Inflammatory macrophage treated with lipopolysaccharide for 1 hour (primary cell): ENCODE measurements at places on chromosomes 13 and 19.

GRCh38 chr13:76929320-76929719, 19.0 kb upstream of the ACOD1 start:
- no peak for DNase-seq

DNA sequence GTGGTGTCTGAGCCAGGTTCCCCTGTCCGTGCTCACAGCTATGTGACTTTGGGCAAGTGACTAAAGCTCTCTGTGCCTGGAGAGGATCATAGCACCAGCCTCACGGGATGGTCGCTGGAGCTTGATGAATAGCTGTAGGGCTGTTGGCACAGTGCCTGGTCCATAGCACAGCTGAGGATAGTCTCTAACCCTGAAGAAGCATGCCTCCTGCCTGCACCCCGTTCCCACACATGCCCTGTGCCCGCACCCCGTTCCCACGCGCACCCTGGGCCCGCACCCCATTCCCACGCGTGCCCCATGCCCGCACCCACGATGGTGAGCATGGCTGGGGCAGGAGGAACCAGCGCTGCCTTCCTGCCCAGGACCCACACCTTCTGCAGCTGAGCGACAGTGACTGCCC, 63.7 kb upstream of the F7 start:
- no peak for DNase-seq

- no peak for DNase-seq
Observed at GRCh38 chr13:86601351-86601750, 802.1 kb upstream of the SLITRK6 start.

DNA sequence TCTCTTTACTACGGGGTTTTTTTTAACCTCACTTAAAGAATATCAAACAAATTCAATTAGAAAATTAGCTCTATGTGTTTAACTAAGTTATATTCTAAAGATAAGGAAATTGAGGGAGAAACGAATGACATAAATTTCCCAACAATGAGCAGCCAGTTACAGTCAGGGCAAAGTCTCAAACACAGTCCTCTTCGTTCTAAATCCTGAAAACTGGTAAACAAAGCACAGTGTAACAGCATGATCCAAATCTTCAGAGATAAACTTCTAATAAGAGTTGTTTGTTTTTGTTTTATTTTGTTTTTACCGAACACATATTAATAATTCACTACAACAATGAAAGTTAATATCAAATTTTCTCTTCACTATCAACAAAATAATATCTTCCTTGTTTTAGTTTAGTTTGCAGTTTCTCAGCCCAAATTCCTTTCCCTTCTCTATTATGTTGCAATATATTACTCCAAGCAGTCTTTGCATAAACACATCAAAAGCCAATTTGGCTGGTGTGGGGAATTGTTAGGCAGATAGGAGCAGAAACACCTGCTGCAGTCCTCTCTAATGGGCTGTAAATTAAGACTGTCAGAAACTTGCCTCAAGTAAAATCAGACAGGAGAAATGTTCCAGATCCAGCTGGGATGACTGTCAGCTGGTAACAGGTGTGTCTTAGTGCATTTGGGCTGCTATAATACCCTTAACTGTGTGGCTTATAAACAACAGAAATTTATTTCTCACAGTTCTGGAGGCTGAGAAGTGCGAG, 106.5 kb upstream of the SGCG start:
- DNase-seq, result no peak

GRCh38 chr19:52896431-52897137, 851 bp downstream of the ZNF320 start:
- peak; percentile 12 for DNase-seq

GRCh38 chr13:75934889-75935288, 298.8 kb downstream of the LMO7 start:
- DNase-seq, result no peak

DNA sequence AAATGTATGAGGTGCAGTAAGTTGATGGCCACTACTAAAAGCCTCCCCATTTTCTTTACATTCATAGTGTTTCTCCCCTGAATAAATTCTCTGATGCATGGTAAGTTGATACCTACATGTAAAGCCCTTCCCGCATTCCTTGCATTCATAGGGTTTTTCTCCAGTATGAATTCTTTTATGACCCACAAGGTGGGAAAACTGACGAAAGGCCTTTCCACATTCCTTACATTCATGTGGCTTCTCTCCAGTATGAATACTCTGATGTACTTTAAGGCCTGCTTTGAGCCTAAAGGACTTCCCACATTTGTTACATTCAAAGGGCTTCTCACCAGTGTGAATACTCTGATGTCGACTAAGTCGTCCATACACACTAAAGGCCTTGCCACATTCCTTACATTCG, 20.5 kb downstream of the ZNF607 start:
- no peak for DNase-seq

DNA sequence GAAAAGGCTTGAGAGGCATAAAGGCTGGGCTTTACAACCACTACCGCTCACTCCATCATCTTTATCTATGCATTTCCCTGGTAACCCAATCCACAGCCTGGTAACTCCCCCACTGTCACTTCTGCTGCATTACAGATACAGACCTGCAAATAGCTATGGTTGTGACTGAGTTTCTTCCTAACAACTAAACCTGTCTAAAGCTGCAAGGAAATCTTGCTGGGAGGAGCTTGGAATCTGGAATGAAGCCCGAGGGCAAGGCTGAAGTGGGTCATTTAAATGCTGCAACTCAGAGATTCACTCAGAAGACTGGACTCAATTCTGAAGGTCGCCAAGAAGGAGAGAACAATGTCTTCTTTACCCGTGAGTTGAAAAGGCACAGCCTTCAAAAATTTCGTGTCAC, at the start of gene LGALS13:
Gene LGALS13, plus strand, starts transcription at position 301 of the 400 bp plus-strand sequence. Its CDS starts 45 bp downstream, at position 346.
- no peak for DNase-seq

- no peak for DNase-seq
Observed at GRCh38 chr19:17049711-17050280, 23.2 kb upstream of the CPAMD8 start.

- DNase-seq, result peak; percentile 34
Observed at GRCh38 chr19:17220207-17220758, 5.1 kb downstream of the USE1 start.

DNA sequence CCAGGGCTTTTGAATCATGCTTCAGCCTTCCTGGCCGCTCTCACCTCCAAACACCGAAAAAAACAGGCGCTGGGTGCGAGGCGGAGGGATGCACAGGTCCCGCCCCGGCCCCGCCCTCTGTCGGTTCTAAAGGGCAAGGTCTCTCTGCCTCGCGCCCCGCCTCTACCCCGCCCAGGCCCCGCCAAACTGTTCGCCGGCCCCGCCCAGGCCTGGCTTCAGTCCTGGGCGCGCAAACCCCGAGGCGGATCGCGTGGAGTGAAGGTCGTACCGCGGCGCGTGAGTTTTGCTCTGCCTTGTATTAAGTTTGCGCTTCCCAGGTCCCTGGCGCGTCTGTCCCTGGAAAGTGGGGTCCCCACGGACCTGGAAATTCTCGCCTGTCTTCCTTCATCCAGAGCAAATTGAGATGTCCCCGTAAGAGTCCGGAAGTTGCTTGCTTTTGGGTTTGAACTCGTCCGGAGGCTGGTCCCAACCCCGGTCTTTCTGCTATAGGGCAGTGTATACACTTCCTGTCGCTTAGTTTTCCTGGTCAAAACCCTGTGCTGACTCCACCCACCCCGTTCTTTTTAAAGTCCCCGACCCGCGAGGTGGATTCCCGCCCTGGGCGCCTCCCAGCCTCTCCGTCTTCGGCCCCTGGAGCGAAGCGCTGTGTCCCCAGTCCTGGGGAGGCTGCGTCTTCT, 8.4 kb downstream of the ZNF808 start:
- peak; percentile 65 for DNase-seq

DNA sequence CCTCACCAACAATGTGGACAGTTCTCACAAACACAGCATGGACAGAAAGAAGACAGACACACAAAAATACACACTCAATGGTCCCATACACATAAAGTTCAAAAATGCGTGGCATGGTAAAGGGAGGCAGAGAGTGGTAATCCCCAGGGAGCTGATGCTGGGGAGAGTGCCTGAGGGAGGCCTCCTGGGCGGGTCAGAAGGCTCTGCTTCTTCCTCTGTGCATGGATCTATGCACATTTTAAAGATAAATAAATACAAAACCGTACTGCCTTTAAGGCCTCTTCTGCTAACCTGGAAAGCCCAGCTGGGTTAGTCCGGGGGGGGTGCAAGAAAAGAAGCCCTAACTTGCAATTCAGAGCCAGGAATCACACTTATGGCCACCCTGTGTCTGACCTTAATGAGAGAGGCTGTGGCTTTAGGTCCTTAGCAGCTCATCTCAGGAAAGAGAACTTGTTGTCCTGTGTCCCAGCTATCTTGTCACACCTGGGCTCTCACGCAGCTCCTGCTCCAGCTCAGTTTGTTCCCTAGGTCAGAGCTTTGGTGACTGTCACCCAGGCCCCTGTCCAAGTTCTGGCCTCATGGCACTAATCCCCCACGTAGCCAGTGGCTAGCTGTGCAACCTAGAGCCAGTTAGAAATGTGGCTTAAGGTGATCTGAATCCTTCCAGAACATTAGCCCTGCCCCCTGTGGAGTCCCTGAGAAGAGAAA, 28.5 kb downstream of the POP4 start:
- no peak for DNase-seq

DNA sequence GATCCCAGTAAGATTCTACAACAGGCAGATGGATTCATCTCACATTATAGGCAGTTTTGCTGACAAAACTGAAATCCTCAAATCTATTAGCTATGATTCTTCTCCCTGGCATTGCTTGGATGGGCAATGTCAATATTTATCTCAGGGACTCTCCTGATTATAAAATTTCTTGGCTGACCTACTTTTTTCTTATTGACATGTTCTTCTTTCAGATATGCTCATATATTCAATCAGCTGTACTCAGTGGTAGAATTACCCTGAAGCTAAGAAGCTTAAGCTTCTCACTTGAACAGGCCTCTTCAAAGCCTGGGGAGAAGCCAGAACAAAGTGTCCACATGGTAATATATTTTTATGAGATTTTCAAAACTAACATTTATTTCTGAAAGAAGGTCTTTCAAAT, 513.6 kb downstream of the PCDH9 start:
- no peak for DNase-seq

GRCh38 chr19:29872224-29872731, 60.5 kb downstream of the CCNE1 start:
- no peak for DNase-seq

DNA sequence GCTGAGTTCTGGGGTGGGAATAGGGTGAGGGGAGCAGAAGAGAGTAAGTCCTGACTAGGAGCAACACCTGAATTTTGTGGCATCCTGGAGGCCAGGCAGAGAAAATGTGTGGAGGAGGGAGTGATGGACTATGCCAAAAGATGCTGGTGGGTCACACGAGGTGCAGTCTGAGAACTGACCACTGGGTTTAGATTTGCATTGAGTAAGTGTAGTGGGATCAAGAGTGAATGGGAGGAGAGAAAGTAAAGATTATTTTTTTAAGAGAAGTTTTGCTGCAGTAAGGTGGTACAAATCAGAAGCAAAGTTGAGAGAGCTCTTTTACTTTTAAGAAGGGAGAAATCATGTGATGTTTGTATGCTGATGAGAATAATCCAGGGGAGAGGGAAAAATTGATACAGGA, 405.1 kb downstream of the DLEU7 start:
- no peak for DNase-seq

- DNase-seq, result no peak
Observed at GRCh38 chr13:45316338-45316737, 24.6 kb downstream of the TPT1 start.

GRCh38 chr13:107865643-107866031, 349.7 kb downstream of the LIG4 start:
- no peak for DNase-seq

- DNase-seq, result peak; percentile 47
Observed at GRCh38 chr19:49106648-49107135, 7.5 kb upstream of the LIN7B start.

GRCh38 chr13:113938246-113938645, 35.6 kb downstream of the C13orf46 start:
- DNase-seq, result no peak

GRCh38 chr19:32708457-32708856, 11.1 kb upstream of the TDRD12 start:
- no peak for DNase-seq

- DNase-seq, result no peak
Observed at GRCh38 chr13:53605326-53605725, 576.7 kb downstream of the OLFM4 start.

DNA sequence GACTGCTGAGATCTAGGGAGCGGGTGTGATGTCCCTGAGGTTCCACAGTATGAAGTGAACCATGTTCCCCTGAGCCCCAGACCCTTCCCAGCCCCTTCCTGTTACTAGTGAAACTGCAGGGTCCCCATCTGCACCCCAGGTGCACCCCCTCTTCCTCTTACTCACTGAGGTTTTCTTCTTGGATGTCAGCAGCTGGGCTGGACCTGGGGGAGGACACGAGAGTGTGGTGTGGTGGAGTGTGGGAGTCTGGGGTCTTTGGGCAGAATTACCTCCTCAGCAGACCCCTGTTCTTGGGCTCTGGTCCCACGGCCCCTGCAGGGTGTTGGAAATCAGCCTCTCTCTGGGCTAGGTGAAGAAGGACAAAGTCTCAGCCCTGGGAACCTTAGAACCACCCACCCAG, 3.3 kb upstream of the LILRA6 start:
- no peak for DNase-seq

- no peak for DNase-seq
Observed at GRCh38 chr19:811506-812048, 10.2 kb downstream of the PLPPR3 start.

DNA sequence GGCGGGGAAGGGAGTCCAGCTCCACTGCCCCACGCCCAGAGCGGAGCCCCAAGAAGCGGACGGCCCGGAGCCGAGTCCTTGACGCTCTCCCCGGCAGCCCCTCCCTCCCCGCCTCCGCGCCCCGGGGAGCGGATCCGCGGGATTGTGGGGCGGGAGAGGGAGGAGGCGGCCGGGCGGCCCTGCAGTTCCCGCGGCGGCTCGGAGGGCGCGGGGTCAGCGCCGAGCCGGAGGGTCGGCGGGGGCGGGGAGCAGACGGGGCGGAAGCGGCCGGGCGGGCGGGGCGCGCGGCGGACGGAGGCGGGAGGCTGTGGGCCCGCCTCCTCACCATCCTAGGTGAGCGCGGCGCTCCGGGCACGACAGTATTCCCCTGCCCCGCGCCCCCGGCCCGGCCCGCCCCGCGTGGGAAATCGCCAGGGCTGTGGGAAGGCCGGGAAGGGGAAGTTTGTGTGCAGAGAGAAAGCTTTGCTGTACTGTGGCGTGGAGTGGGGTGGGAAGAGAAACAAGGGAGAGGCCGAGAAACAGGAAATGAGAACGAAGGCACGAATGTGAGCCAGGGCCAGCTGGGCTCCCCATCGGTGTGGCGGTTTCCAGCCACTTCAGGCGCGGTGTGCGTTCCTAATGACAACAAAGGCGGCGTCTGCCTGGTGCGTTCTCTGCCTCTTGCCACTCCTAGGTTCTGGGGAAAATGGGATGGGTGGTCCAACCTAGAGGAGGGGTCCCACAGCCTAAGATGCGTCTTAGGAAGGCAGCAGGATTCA, 1.3 kb upstream of the KLF12 start:
- peak; percentile 38 for DNase-seq

- no peak for DNase-seq
Observed at GRCh38 chr19:10952809-10953208, 8.0 kb upstream of the SMARCA4 start.

- DNase-seq, result no peak
Observed at GRCh38 chr13:109541081-109541480, 245.3 kb downstream of the IRS2 start.

GRCh38 chr13:35485424-35485823, 8.9 kb upstream of the MAB21L1 start:
- no peak for DNase-seq
